ENCODE measurements at places on chromosomes 3 and 15.

DNA sequence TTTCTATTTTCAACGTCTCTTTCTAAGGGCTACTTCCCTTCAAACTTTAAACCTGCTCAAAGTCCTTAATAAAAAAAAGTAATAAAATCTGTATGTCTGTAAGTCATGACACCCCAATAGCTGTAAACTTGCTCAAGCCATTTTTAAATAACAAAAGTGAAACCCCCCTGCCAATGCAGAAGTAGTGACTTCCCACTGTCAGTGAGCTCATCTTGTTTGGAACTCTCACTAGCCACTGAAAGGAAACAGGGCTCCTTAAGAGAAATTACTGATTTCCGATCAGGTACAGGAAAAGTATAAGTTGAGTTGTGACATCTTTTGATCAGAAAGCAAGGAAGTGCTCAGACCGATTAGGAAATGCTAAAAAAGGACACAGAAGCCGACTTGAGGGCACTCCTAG lies 27.6 kb upstream of the GPR171 start:
- no peak for DNase-seq

GRCh38 chr3:134406331-134407238 lies 32.3 kb upstream of the AMOTL2 start:
- DNase-seq = no peak

DNA sequence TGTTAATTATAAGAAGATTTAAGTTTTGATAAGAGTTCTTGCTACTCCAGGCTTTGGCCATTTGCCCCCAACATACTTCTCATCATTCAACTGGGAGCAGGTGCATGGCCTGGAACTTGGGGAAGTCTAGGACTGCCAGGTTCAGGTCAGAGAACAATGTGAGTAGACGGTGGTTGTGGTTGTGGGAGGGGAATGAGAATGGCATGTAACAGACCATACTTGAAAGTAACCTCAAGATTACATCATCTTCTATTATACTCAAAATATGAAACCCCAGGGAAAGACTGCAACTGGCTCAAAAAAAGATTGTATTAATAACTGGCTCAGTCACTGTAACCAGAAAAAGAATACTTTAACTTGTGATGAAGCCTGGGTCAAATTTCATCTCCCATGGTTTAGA lies 364.9 kb upstream of the DPPA4 start:
- peak; percentile 12 for DNase-seq

DNA sequence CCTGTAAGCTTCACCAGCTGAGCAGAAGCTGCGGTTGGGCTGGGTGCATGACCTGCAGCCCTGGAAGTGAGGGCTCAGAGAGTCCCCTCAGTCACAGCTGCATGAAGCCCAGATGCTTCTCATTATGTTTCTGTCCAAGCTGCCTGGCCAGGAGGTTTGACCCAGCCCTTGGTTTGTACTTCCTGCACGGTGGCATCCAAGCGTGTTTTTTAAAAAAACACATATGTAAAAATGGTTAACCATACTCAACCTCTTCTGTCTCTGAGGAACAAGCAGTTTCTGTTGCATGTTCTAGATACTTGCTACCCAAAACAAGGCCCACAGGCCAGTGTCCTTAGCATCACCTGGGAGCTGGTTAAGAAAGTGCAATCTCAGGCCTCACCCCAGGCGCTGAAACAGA lies 76.0 kb upstream of the ATP10A start:
- no peak for DNase-seq

- DNase-seq = peak; percentile 16
Measured at GRCh38 chr3:151228666-151229040, 25.6 kb upstream of the GPR171 start.

- DNase-seq = no peak
Measured at GRCh38 chr15:69934607-69935006, 163.1 kb downstream of the TLE3 start.

DNA sequence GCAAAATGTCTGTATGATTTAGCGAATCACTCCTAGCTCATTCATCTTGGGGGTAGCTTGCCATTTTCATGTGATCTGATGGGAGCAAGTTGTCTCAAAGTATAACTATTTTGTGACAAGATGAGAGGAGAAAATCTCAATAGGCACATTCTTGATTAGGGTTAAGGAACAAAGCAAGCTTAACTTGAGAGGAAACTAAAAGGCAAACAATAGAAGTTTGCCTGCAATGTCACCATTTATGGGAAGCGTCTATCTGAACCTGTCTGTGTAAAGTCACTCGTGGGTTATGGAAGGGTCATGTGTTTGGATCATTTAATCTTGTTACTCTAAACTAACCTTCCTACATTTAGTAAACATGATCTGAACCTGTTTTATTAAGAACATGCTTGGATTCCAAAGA lies 232.5 kb downstream of the CDIN1 start:
- no peak for DNase-seq

DNA sequence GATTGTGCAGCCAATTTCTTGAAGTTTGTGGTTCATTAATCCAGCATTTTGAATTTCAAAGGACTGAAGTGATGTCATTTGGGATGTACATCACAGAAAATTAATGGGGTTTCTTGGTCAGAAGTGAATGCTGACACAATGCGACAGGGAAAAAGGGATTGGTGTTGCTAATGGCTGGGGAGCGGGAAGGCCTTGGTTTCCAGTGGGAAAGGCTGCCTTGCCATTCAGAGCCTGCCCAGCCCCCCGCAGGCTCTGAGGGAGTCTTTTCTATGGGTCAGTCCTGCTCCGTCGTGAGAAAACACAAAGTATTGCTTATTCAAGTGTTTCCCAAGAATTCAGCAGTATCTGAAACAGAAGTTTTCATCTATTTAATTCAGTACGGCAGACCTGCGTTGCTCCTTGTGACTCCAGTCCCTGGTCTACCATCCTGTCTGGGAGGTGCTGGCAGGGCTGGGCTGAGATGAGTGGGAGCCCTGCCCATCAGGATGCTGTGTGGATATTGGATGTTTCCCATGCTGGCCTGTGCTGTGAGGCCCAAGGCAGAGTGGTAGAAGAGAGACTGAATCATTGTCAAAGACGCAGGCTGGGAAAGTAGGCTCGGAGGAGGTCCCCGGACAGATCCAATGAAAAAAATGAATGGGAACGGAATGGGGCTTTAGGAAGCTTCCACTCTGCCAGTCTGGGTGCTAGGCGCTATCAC lies 111.2 kb upstream of the KLHL25 start:
- no peak for DNase-seq

GRCh38 chr15:69748576-69749185 lies 296.1 kb downstream of the RPLP1 start:
- DNase-seq = no peak

GRCh38 chr15:73403171-73403570 lies 34.4 kb upstream of the HCN4 start:
- DNase-seq = no peak

- DNase-seq = no peak
Measured at GRCh38 chr3:188010478-188010877, 143.5 kb upstream of the LPP start.

DNA sequence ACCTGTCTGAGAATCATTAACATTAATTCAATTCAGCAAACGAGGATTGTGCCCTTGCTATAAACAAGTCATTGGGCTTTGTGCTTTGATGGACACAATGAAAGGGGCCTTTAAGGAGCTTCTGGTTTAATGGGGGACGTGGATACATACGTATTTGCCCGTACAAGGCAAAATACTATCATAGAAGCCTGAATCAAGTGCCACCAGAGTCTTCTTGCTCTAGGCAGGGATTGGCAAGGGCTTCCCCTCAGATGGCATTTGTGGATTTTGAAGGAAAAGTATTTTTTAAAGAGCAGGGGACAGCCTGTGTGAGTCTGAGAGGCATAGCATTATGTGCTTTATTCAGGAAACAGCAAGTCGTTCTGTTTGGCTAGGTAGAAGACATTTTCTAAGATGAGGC lies 83.7 kb upstream of the NEDD4 start:
- DNase-seq = no peak

GRCh38 chr3:13559764-13560525 lies 11.0 kb downstream of the FBLN2 start:
- DNase-seq = no peak

DNA sequence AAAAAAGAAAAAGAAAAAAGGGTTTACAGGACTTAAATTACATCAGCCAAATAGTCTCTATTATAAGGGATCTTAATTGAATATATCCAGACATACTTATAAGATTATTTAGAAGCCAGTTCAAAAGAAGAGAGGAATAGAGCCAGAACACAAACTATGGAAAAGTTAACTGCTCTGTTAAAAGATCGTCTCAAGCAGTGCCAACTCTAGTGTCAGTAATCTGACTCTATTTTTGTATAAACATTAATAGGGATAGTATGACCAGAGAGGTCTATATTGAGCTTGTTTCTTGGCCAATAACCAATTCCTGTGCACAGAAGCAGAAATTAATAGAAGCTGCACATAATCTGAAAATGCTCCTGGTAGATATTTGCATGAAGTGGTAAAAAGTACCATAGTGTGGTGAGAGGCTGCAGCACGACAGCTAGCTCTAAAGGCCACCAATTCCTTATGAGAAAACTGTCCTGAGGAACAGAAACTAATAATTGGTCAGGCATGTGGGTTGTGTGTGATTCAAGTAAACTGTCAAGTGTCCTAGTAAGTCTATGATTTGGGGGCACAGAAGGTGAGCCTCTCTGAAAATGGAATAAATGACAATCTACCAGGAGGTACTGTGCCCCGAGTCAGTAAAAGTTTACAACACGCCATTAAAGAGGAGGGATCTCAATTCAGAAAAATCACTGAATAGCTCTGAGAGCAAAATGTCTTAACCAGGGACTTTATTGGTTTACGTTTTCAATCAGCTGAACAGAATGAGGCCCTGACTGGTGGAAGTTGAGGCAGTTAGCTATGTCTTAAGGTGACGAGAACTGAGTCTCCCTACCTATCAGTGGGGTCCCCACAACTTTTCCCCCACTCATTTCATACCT lies 51.5 kb upstream of the NANOGP8 start:
- no peak for DNase-seq

DNA sequence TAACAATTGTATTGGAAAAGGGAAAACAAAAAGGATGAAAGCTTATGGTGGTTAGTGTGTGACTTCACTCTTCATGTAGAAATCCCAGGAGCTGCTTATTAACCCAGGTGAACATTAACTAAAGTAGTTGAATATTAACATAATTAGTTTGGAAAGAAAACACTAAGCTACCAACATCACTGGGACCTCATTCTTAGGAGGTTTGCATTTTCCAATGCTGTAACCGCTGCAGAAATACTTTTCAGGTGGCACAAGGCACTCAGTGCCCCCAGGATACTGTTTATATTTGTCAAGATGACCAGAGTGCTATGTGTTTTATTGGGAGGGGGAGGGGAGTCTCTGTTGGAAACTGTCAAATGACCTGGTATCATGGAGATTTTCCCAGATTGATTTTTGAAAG lies 25.9 kb upstream of the VILL start:
- no peak for DNase-seq

- no peak for DNase-seq
Measured at GRCh38 chr15:90413411-90414379, 25.7 kb downstream of the IQGAP1 start.

- peak; percentile 9 for DNase-seq
Measured at GRCh38 chr15:91627473-91628278, 225.8 kb upstream of the SLCO3A1 start.

GRCh38 chr3:6799264-6799915 lies 61.5 kb upstream of the GRM7 start:
- DNase-seq = peak; percentile 8

All from AG08396 (cell line).